NCI-H187 (cell line): ENCODE measurements at places on chromosomes 2 and 18.

GRCh38 chr18:47586418-47587070, 335.1 kb upstream of the SKOR2 start:
- no peak for DNase-seq

- no peak for DNase-seq
These were observed 126.4 kb downstream of the SH3BP4 start for GRCh38 chr2:235078182-235078581.

DNA sequence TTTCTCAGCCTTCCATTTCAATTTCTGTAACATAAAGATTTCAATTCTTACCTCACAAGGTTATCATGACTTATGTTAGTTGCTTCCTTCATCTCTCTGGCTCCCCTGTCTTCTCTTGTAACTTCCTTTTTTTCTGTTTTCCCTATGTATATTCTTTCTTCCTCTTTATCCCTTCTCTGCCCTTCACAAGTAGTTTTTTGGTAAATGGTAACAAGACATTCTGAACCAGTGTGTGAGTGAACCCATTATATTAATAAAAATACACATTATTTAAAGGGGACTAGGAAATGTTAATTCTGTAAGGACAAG, 8.4 kb downstream of the ACSL3 start:
- DNase-seq = no peak

DNA sequence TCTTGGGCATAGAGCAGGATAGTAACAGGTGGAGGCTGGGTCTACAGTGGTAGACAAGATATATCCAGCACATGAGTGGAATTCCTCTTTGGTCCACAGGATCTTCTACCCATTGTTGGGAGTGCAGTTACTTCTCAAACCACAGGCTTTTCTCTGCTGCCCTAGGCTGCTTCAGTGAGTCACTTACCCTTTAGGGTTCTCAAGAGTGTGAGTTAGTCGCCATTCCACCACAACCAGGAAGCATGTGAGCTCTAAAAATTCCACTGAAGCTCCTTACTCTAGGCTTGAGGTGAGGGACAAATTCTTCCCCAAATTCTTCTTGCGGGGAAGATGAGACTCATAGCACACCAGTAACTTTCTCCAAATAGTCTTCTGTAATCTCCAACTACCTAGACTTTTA, 189.4 kb downstream of the PLCL1 start:
- DNase-seq = no peak

- DNase-seq = no peak
These were observed 301.8 kb downstream of the C1D start for GRCh38 chr2:67760995-67761394.

GRCh38 chr2:98543214-98543613, 65.1 kb downstream of the COA5 start:
- DNase-seq = no peak

GRCh38 chr2:74902281-74902860, 56.1 kb upstream of the POLE4 start:
- no peak for DNase-seq

- no peak for DNase-seq
These were observed 8.1 kb downstream of the MRPS5 start for GRCh38 chr2:95113464-95113863.

DNA sequence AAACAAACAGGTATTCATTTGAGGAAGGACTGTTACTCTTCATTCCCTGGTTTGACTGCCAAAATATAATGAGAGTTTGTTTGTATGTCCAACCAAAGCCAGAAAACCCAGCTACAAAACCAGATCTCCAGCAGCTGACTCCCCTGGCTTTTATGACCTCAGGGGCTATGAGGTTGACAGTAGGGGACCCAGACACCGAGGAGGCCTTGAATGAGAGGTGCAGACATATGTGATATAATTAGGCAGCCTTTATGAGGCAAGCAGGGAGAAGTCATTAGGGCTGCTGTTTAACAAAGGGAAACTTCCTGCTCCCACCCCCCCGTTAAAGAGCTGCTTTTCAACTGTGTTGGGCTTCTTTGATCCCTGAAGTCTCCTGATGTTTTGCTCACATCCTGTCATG, 236.7 kb downstream of the SLC4A3 start:
- no peak for DNase-seq

GRCh38 chr18:79910563-79911343, 40.7 kb downstream of the SLC66A2 start:
- no peak for DNase-seq

DNA sequence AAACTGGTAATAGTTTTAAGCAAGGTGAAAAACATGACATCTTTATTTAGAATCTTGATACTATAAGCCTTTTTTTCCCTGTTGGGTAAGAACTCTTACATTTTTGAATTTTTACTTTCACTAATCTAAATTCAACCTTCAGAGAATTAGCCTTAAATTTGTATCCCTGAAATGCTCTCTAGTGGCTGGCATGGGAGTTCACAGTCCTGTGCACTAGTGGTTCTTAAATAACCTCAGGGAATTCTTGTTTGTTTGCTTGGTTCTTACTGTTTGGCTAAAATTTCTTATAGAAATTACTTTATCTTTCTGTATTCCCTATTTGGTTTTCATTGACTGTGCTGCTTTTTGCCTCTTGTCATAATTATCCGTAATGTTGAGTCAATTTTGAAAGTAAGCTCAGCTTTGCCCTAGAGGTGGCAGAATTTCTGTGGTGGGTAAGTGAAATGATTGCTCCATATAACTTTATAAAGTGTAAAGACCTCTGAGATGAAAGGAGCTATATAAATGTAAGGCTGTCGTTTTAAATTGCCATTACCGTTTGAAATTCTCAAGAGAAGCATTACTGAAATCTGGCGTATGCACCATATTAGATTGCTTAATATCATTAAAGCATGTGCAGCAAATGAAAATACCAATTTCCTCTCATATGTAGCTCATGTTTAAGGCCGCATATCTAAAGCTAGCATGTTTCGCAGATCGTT, 391.3 kb upstream of the FIGN start:
- no peak for DNase-seq

- no peak for DNase-seq
These were observed 71.5 kb upstream of the LHCGR start for GRCh38 chr2:48826986-48827385.

GRCh38 chr2:74021407-74021755, 36.7 kb downstream of the TET3 start:
- no peak for DNase-seq
